Kasumi-1 (cell line): ENCODE measurements at places on chromosomes 7 and 10.

DNA sequence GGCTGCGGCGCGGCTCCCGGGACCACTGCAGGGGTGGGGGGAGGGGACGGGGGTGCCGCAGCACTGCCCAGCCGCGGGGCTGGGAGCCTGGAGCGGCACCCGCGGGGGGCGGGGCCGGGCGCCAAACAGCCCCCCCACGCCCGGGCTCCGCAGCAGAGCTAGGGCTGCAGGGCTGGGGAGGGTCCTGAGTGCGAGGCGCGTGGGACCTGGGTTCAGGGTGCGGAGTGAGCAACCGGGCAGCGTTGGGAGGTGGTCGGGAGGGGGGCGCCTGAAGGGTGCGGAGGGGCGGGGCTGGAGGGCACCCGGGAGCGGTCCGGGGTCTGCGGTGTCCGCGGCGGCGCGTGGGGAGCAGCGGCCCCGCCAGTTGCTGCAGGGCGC lies 528 bp downstream of the CAMK2G start:
- no peak for DNase-seq

DNA sequence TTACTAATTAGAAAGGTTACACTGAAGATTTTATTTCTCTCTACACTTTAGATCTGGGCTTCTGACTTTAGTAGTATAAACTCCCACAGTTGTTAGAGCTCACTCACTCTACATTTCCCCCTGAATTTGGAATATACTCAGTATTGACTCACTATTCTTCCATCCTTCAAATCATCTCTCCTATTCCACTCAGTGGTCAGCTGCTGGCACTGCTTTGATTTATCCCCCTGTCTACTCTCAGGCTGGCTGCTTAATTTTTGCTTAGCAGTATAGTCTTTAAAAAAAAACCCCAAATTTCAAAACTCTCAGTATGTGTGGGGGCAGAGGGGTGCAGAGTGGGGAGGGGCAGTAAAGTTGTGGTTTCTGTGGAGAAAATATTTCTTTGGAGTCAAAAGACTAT lies 68.9 kb downstream of the CDK6 start:
- no peak for DNase-seq

GRCh38 chr10:29067628-29068027 lies 221.2 kb upstream of the LYZL1 start:
- no peak for DNase-seq

GRCh38 chr7:151371266-151371665 lies 29.7 kb downstream of the NUB1 start:
- DNase-seq: no peak

GRCh38 chr7:158760936-158761335 lies 56.3 kb upstream of the NCAPG2 start:
- no peak for DNase-seq

DNA sequence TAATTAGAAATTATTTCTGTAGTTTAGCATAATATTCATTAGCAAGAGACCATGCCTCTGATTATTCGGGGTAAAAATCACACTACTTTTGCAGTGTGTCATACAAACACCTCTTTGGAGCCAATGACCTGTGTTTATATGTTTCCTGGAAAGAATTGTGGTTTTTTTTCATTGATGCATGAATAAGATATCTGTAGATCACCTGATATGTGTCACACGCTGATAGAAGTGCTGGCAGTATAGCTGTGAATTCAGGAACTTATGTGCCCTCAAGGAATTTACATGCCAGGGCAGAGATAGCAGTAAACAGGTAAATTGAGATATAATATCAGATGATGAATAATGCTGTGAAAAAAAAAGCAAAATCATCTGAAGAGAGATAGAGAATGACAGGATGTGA lies 118.2 kb downstream of the VPS50 start:
- DNase-seq: no peak

- DNase-seq: no peak
These were observed 440 bp downstream of the JAKMIP3 start for GRCh38 chr10:132066186-132066585.

- DNase-seq: no peak
These were observed 13.4 kb upstream of the ADRA2A start for GRCh38 chr10:111063471-111063870.

GRCh38 chr10:11143242-11143641 lies 125.6 kb downstream of the CELF2 start:
- no peak for DNase-seq
